A549 treated with CpdA at 1 μM for 4 hours (cell line): ENCODE measurements at places on chromosomes 3 and 15. TPM values are rescaled to one million over a fixed set of nuclear protein-coding genes. Genes with fewer than 3 reads are reported as not detected.

AP2M1 gene
- total RNA-seq = 295 to 329 TPM (median 316 TPM) in 5 replicates

INSYN1 gene
- 1.7 to 2.3 TPM (median 2.1 TPM) in 5 replicates for total RNA-seq

SNTN gene
- total RNA-seq = not detected in 5 replicates

GOLGA8R gene
- total RNA-seq = 0.11 to 0.28 TPM (median 0.22 TPM) in 5 replicates

MORC1 gene
- total RNA-seq = not detected in 5 replicates

CPN2 gene
- not detected in 5 replicates for total RNA-seq

MEX3B gene
- 4.3 to 6.4 TPM (median 4.7 TPM) in 5 replicates for total RNA-seq

IL20RB gene
- total RNA-seq = 0.94 to 1.3 TPM (median 1.0 TPM) in 5 replicates

NLGN1 gene
- not detected in 5 replicates for total RNA-seq

LPP gene
- 6.3 to 10.2 TPM (median 8.6 TPM) in 5 replicates for total RNA-seq

APOD gene
- 0.51 to 0.81 TPM (median 0.59 TPM) in 5 replicates for total RNA-seq

GPR156 gene
- total RNA-seq = 0.34 to 1.2 TPM (median 0.48 TPM) in 5 replicates
